ENCODE measurements at places on chromosomes 7 and 10.

- DNase-seq = no peak
Observed at GRCh38 chr10:625333-625696, 64.2 kb downstream of the DIP2C start.

DNA sequence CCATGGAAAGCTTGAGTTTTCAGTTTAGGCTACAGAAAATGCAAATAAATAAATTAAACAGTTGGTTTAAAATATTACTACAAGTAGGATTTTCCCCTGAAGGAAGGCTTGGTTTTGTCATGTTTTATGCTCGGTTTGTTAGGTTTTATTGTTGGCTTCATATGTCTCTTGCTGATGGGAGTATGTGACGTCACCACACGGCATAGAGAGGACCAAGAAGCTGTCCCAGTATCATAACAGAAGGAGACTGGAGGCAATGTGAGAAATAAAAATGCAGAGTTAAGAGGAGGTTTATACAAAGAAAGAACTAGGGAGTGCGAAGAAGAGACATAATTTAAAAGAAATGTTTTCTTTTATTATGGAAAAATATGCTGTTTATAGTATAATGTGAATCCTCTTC is 24.4 kb downstream of the PCDH15 start:
- no peak for DNase-seq

- DNase-seq = no peak
Observed at GRCh38 chr10:82150123-82150900, 275.3 kb downstream of the NRG3 start.

GRCh38 chr10:80275135-80275498 is 14.3 kb downstream of the MAT1A start:
- no peak for DNase-seq

DNA sequence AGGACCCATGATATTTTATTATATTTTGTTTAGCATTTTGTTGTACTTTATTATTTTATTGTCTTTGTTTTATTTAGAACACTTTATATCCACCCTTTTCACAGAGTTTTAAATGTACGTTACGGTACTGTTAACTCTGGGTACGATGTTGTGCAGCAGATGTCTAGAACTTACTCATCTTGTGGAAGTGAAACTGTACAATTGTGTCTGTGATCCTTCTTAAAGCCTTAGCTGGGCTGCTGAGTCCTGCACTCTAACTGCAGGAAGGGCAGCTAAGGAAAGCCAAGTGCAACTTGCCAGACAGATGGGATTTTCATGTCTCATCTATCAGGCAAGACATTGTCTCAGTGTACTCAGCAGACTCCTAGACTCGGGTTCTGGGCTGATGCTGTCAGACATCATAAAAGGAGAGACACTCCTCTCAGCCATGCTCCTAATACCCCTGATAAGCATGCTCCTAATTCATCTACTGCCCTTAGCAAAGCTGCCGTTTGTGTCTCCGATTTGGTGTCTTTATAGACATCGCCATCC is 14.6 kb upstream of the INSYN2A start:
- no peak for DNase-seq

GRCh38 chr7:18426564-18427226 is 68.9 kb upstream of the HDAC9 start:
- no peak for DNase-seq

DNA sequence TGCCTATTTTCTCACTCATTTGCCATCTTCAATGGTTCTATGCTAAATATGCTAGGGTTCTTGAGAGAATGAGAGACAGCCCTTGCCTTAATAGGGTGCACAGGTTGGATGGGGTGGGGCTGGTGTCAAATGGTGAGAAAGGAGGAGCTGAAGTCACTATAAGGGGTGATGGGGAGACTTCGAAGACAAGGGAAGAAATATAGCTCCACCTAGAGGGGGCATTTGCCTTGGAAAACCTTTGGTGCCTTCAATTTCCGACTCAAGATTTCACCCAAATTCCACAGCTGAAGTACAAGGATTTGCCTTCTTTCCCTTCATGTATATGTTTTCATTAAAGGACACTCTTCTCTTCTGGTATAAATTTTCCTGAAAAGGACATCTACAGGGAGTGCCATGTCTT is 5.6 kb downstream of the PTN start:
- DNase-seq = no peak

DNA sequence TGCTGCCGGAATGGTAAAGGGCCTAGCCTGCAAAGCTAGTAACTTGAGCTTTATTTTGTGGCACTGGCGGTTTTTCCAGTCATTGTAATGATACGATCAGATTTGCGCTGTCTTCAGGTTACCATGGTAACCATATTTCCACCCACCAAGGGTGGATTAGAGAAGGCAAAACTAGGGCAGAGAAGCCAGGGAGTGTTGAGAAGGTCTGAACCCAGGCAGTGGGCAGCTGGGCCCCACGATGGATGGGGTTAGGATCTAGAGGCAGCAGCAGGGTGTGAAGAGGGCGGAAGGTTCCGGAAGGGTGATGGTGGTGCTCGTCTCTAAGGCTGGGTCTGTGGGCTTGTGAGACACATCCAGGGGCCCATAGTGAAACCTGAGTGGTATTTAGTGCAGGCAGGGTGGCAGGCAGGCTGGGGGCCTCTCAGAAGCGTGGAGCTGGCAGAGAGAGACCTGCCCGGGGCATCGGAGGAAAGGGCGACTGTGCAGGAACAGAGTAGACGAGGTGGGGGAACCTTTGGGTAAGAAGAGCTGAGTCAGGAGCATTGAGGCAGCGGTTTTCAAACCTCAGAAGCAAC is 87.9 kb upstream of the GTF2I start:
- no peak for DNase-seq

DNA sequence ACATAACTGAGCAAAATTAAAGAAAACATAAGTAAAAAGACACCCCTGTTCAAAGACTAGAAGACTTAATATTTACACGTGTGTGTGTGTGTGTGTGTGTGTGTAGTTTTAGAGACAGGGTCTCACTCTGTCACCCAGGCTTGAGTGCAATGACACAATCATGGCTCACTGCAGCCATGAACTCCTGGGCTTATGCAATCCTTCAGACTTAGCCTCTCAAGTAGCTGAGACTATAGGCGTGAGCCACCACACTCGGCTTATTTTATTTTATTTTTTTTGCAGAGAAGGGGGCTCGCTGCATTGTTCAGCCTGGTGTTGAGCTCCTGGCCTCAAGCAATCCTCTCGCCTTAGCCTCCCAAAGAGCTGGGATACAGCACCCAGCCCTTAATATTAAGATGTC is 90.3 kb downstream of the JMJD1C start:
- no peak for DNase-seq

DNA sequence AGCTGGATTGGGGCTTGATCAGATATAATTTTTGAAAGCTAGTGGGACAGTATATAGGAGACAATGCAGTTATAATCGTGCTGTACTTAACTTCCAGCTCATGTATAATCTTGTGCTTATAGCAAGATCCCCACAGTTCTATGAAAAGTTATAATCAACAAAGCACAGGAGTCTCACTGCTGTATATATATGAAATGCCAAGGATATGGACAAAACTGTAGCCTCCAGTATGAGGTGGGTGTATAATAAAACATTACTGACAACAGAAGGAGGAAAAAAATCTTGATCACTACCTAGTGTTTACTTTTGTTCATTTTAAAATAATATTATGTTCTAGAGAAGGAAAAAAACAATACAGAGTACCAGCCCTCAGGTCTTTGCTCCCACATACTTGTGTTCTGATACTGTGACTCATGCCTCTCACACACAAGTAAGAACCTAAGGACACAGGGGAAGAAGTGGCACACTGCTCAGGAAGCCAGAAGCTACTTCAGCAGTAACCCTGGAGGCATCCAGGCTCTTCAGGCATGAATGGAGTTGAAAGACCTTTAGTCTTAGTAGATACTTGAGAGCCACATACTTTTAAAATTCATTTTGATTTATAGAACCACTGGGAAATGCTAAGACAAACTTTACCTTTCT is 265.7 kb upstream of the IMMP2L start:
- DNase-seq = no peak

DNA sequence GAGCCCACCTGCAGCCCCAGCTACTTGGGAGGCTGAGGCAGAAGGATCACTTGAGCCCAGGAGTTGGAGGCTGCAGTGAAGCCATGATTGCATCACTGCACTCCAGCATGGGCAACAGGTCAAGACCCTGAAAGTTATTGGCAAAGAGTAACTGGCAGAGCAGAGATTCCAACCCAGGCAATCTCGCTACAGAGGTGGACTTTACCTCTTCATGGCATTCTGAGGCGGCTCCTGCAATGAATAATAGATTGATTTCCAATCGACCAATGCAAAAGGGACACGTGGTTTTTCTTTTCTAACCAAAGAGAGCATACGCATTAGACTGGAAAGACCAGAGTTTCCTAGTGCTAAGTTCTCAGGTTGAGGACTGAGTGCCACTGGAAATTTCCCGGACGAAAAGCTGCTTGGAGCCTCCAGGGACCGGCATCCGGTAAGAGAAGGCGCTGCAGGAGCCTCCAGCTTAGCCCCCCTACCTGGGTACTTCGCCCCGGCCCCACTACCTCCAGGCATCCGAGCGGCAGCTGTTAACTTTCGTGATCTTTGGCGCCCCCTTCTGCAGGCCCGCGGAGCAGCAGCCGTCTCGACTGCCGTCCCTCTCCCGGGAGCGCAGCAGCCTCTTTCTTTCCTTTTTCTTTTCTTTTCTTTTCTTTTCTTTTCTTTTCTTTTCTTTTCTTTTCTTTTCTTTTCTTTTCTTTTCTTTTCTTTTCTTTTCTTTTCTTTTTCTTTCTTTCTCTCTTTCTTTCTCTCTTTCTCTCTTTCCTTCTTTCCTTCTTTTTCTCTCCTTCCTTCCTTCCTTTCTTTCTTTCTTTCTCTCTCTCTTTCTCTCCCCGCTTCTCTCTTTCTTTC is 4.1 kb downstream of the MBLAC1 start:
- DNase-seq = peak; percentile 67

- no peak for DNase-seq
Observed at GRCh38 chr10:104045151-104046089, 40.3 kb downstream of the COL17A1 start.

DNA sequence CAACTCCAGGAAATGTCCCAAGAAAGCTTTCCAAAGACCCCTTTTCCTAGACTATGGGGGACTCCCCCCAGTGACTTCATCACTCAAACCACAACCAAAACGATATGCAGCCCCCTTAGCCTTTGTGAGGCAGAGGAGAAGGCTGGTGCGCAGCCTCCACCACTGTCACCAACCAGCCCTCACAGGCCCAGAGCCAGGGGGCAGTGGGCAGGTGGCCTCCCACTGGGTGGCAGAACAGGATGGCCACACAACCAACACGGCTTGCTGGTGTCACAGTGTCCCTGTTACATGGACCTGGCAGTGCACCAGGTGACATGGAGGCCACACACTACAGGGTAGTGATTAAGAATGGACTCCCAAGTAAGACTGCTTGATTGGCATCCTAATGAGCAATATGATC is 172.0 kb downstream of the PLXNA4 start:
- no peak for DNase-seq

- no peak for DNase-seq
Observed at GRCh38 chr10:9766762-9767161, 1250.9 kb upstream of the CELF2 start.

- no peak for DNase-seq
Observed at GRCh38 chr10:43857206-43857930, 208.7 kb upstream of the ZNF32 start.

DNA sequence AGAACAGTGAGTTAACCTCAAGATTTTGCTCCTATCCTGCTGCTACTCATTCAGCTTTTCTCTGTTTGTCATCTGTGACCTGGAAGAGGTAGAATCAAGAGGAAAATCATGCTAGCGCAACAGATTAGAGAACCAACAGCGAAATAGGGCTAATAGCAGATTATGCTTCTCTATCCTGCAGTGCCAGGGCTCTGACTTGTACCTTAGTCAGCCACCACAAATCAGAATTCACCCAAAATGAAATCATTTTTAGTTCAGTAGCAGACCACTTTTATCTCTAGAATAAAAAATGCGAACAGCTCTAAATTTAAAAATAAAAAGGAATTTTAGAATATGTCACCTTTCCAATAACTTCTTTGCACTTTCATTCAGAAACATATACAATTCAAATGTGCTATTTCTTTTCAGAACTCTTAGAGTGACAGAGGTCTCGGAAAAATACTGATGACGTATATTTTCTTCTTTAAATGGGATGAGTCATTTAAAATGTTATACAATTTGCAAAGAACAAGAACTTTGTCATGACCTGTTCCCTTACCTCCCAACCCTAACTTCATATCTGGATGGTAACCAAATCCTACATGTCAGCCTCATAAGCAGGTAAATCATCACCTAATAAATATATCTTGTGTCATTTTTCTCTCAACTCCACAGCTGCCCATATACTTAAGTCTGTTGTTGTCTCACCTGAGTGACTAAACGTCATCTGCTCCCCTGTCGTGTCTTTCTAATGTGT is 896.4 kb downstream of the PCDH15 start:
- no peak for DNase-seq

DNA sequence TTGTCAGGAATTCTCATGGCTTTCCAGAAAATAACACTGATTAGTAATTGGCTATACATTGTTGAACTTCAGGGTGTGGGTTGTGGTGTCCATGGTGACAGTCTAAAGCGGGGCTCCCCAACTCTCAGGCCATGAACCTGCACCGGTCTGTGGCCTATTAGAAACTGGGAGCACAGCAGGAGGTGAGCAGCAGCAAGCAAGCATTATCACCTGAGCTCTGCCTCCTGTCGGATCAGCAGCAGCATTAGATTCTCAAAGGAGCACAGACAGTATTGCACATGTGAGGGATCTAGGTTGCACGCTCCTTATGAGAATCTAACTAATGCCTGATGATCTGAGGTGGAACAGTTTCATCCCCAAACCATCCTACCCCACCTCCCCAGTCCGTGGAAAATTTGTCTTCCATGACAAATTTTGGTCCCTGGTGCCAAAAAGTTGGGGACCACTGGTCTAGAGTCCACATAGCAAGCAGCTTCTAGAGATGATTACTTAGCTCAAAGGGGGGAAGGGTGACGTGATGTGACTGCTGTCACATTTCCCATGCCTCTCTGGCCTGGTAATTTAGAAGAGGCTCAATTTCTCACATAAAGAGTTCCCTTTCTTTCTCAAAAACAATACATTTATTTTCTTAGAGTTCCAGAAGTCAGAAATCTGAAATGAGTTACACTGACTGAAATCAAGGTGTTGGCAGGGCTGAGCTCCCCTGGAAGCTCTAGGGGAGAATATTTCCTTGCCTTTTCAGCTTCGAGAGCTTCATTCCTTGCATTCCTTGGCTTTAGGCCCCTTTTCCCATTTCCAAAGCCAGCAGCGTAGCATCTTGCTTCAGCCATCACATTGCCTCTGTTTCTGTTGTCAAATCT is 17.6 kb upstream of the FAM221A start:
- no peak for DNase-seq

DNA sequence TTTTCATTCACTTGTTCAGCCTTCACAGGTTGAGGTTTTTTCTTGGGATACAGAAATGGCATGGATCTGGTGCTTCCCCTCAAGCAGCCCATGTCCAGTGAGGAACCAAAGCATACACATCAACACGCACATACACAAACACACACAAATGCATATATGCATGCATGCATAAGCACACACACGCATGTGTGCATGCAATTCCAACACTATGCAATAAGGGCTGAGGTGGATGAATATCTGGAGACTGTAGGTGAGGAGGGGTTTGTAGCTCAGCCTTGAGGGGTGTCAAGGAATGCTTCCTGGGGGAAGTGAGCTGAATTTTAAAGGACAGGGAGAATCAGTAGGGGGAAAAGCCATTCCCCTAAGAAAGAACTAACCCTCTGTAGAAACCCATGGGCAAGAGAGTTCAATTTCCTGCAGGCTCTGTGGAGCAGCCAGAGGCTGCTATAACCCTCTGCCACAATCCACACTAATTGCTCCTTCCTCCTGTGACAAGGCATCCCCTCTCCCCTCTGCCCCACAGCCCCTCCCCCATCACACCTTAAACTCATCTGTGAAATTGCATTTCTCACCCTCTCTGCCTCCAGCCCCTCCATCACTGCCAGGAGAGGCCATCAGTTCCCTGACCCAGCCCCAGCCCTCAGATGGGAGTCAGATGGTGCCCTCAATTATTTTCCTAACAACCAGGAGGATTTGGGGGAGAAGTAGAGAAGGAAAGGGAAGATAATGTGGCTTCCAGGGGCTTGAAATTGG is 316.4 kb downstream of the RPS24 start:
- DNase-seq = no peak
